ENCODE measurements at places on chromosomes 6 and 20. TPM values are rescaled to one million over a fixed set of nuclear protein-coding genes. Genes with fewer than 3 reads are reported as not detected.
A peak's percentile ranks its signal among the peaks of the same experiment; 100 is the strongest.

Gene GABRR1
- total RNA-seq: not detected

Gene LIN28B
- not detected for total RNA-seq

GRCh38 chr20:2172305-2173175 lies 70.9 kb downstream of the STK35 start:
- peak; percentile 47 for DNase-seq

DNA sequence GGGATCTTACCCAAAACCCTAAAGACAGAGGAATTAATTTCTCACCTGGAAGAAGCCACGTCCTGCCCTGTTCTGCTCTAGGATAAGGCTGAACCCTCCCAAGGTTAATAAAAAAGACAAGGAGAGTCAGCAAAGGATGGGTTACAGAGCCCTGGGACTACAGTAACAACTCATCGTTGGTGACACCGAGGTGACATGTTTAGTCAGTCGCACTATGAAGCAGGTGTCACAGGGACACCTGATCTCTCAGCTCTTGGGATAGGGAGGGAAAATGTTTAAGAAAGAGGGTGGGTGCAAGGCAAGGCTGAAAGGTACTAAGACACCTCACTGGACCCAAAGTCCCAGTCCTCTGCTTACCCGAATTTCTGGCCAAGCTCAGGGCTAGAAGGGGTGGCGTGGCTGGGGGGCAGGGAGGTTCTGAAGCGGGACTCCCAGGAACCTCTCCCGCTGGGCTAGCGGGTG lies 562 bp downstream of the MOCS1 start:
- DNase-seq: no peak

DNA sequence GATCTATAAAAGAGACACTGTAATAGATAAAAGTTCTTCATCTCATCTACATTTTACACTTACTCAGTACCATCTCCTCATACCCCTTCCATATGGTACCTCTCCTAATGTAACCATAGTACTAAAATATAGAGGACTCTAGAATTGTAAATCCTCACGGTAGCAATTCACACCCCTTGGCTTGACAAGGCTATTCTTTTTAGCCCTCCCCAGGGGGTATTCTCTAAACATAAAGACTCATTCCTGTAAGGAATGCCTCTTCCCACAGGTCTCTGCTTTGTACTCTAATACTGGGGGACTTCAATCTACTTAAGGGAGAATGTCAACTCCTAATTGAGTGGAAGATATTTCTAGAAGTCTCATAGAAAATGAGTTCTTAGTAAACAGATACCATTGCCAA lies 85.9 kb downstream of the VIP start:
- DNase-seq: no peak

Gene HFE
- 1.1 TPM for total RNA-seq

Gene RSPO3
- not detected for total RNA-seq

DNA sequence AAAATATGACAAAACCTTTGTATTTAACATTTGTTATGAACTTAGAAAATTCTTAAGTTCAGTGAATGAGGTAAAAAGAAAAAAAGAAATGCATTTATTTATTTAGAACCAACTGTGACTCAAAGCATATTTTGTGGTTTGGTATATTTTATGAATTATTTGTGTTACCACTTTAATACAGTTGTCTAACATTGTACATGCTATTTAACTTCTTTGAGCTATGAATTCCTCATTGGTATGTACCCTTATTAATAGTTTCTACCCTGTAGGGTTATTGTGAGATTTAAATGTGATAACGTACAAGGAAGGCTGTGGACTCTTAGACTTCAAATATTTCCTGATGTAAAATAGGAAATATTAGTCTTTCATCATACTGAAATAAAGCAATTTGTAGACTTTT lies 162.6 kb downstream of the MMUT start:
- DNase-seq: no peak

DNA sequence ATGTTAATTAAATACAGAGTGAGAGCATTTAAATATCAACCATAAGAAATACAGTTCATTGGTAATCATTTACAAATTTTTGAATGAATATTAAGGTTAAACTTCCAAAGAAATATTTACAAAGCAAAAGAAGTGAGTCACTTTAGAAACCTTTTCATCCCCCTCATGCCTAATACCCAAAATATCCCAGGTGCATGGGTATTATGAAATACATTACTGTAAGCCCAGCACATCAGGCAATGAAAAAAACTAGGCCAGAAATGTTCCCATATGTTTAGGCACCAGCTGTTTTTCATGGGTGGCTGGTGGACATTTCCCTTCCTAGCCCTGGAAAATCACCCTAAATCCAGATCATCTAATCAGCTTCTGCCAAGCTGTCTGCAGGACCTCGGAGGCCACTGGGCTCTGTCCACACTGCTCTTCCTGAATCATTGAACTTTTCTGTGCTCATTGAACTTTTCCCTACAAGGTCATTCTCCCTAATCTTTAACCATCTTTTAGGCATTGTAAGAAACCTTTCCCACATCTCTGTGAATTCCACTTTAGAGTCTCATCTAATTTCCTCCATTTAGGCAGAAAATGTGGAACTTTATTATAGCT lies 145.3 kb upstream of the STXBP5 start:
- no peak for DNase-seq

- no peak for DNase-seq
Observed at GRCh38 chr20:20375862-20376261, 8.0 kb downstream of the INSM1 start.

DNA sequence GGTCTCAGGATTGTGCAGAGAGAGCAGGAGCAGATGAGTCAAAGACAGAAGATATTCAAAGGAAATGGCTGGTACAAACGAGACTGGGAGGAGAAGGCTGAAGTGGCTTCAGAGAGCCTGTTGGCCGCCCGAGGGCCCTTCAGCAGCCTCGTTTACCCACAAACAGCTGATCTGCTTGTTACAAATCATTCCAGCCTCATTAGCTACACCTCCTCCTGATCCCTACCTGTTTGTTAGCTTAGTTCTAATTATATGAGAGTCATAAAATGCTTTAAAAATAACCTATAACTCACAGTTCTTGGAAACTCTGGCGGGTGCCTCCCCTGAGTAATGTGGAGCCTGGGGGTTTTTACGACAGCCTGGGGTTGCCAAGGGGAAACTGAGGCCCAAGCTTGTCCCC lies 12.6 kb downstream of the GLP1R start:
- no peak for DNase-seq

- DNase-seq: no peak
Observed at GRCh38 chr20:56634307-56634706, 5.2 kb downstream of the TFAP2C start.

Gene CDYL
- 31.7 TPM for total RNA-seq

DNA sequence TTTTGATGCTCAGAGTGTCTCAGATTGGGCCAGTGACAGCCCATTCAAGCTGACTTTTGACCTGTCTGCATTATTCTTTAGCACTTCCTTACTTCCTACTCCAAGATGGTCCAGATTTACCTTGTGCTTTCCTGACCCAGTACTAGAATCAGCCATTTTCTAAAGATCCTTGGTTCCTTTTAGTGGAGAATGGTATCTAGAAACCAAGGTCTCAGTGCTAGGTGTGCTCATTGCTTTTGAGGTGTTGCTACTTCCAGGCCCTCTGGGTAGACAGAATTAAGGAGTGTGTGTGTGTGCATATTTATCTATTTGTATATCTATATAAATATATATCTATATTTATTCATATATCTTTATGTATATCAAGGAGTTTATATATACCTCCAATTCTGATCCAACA lies 67.3 kb upstream of the UTRN start:
- no peak for DNase-seq

DNA sequence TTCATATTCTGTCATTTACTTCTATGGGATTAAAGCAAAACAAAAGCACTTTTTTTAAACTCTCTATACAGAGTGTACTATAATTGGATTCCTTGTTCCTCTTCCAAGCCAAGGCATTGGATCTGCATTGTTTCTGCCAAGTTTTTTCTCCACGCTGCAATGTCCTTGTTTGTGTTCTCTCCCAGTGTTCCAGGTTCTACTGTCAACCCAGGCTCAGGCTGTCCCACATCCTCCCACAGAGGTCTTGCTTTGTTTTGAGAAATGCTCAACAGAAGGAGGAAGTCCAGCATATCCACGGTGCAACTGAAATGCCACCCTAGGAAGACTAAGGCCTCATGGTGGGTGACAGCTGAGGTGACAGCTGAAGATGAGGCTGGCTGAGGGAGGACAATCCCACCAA lies 287.1 kb upstream of the PRDM1 start:
- no peak for DNase-seq

- no peak for DNase-seq
Observed at GRCh38 chr6:5638666-5639065, 368.1 kb downstream of the NRN1 start.

DNA sequence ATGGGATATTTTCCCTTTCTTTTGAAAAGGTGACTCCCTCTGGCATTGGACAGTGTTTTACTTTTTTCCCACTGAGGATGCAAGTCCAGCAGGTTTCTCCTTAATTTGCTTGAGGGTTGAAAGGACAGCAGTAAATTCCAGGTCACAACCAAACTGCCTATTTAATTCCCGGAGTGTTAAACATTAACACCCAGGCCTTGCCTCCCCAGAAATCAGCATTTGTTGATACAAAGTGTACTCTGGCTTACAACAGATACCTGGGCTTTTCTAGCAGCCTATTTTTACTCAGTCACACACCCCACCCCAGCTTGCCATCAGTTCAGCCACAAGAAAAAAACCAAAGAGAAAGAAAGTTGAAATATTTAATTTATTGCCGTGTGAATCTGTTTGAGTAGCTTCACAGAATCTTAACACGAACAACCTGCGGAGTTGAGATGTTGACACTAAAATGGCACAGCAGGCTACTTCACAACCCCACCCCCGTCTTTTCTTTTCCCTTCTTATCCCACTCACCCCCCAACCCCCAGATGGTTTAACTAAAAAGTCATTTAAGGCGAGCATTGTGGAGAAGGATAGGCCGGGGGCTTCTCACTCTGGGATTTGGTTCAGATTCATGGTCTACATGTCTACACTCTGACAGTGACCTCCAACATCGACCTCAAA lies 45.7 kb downstream of the MYLIP start:
- no peak for DNase-seq

Gene EMILIN3
- not detected for total RNA-seq

DNA sequence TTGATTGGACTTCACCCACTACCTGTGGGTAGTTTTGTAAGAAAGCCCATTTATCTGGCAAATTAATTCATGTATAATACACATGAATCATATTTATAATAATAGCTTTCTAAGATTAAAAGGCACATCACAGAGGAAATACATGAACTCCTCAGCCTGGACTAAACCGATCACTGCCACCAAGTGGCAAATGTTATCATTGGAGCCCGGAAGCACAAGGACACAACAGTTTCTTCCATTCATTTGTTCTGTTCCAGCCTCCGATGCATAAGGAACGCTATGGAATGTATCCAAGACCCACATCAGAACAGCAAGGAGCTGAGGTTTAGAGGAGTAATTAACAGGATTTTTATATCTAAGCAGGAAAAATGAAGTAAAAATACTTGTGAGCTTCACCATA lies 13.9 kb upstream of the IPCEF1 start:
- DNase-seq: no peak

Gene RNF182
- total RNA-seq: not detected

Gene ARG1
- total RNA-seq: not detected

- no peak for DNase-seq
Observed at GRCh38 chr6:44086931-44087574, 40.2 kb downstream of the MRPL14 start.

Gene PACRG
- not detected for total RNA-seq

Gene DDX43
- 0.71 TPM for total RNA-seq

Gene DDO
- not detected for total RNA-seq

- DNase-seq: no peak
Observed at GRCh38 chr20:47720636-47721427, 64.4 kb downstream of the SULF2 start.

- no peak for DNase-seq
Observed at GRCh38 chr6:156786652-156787051, 9.5 kb downstream of the ARID1B start.

DNA sequence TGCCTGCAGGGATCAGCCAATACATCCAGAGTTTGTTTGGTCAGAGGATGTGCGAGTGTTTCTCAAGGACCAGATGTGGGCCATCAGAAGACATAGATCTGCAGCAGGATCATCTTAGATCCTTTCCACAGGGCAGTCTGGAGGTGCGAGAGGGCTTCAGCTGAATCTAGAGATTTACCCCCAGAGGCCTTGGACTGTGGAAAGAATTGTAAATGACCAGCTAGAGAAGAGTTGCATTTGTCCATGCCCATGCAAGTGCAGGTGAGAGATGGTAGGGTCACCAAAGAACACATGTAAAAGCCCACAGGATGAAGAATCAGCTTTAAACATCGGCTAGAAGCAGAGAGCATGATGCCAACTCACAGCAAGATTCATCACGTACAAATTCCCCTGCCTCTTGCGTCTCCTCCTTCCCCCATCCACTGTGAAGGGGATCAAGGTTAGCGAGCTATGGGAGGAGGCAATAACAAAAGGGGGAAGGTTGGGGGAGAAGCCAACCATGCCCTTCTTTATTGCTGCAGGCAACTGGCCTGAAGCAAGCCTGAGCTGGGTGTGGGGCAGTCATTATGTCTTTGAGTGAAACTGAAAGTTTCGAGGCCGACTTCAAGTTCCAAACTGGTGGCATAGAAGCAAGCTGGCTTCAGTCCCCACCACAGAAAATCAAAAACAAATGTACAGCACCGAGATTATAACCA lies 83.5 kb downstream of the SCML4 start:
- peak; percentile 44 for DNase-seq

- no peak for DNase-seq
Observed at GRCh38 chr6:26243132-26243531, 121.9 kb upstream of the BTN3A2 start.

Gene SAMD5
- 0.02 TPM for total RNA-seq

Gene PNLDC1
- total RNA-seq: 0.39 TPM

Gene WFDC10B
- total RNA-seq: not detected
